Activated T-helper 1 cell treated with anti-CD3 and anti-CD28 coated beads, Interleukin-2, amount 50 U/mL, for 16 hours (primary cell): ENCODE measurements at places on chromosomes 6 and 20.

- no peak for DNase-seq
Observed at GRCh38 chr20:32483351-32484224, 101.5 kb downstream of the NOL4L start.

DNA sequence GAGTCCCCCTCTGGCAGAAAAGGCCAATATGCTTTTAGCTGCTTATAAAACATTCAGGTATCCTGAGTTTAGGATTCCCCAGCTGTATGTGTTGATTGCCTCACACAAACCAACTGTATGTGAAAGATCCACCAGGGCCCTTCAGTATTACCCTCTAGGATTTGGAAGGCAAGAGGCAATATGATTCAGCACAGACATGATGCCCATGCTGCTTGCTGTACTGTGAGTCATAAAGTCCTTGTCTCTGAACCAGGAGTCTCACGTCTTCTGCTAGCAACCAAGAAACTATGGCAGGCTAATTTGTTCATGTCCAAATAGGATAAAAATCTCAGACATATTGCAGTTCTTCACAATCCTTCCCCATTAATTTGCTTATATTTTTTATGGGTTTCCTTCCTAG, 789.2 kb upstream of the SLC35B3 start:
- DNase-seq = no peak

DNA sequence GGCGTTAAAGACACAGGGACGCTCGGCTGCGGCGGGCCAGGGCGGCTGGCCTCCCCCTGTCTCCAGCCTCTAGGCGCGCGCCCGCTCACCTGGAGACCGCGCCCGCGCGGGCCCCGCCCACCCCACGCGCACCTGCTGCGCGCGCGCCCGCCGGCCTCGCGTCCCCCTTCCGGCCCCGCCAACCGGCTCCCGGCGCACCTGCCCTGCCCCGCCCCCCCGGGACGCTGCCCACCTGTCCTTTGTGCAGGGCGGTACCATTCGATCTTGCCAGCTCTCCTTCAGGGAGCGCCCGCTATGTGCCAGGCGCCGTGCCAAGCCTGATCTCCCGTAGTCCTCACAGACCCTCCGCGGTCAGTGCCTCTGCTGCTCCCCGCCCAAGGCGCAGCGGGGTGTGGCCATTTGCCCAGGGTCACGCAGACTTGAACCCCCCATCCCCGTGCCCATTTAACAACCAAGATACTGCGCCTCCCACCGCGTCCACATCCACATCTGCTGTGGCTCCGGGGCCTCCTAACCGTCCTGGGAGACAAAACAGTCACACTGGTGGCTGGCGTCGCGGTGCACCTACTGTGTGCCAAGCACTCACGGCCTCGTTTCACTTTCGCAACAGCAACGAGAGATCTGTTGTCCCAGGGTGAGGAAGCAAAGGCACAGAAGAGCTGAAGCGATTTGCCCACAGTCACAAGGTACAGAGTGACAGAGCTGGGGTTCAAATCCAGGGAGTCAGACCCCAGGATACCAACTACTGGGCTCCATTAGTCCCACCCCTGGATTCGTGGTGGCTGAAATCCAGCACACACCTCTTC, 48.1 kb downstream of the NOL4L start:
- DNase-seq = peak; percentile 33

DNA sequence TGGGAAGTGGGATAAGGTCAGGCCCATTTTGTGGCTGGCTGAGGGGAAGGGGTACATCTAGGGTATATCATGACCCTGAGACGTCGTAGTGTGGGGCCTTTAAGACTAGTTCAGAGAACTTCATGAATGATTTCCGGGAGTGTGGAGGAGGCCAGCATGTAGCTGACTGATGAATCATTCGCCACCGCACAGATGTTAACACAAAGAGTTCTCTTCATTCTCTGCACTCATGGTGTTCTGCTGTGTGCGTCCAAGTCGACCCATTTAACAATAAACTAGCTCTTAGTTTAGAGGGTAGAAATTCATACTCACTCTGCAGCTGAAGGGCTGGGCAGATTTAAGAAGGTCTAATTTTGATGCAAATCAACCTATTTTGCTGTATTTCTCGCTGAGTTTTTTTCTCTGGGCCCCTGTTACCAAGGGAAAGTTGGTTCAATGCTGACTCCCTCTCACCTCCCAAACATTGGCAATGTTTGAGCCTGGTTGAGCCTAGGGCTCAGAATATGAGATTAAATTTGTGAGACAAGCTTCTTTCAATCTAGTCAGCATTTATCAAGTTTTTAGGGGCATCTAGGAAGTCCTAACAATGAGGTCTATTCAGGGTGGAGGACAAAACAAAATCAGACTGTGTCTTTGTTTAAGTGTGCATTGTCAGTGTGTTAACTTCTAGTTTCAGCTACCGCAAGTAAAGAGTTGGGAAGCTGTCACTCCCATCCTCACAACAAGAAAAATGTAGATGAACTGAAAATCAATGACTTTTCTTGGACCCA, 106.8 kb upstream of the CBLN4 start:
- DNase-seq = no peak

- DNase-seq = no peak
Observed at GRCh38 chr20:60976913-60977312, 275.1 kb upstream of the CDH4 start.

- DNase-seq = no peak
Observed at GRCh38 chr20:45873409-45874103, 7.5 kb upstream of the ZSWIM1 start.
